ENCODE measurements at places on chromosomes 5 and 9.

DNA sequence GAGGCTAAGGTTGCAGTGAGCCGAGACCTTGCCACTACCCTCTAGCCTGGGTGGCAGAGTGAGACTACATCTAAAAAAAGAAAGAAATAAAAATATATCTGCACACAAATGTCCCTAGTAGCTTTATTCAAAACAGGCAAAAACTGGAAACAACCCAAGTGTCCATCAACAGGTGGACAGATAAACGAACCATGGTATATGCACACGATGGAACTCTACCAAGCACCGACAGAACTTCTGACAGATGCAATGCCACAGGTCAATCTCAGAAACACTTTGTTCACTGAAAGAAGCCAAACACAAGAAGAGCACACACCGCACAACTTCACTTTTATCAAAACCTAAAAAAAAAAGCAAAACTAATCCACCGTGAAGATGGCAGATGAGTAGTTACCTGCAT, 30.4 kb downstream of the CAMSAP1 start:
- no peak for DNase-seq

DNA sequence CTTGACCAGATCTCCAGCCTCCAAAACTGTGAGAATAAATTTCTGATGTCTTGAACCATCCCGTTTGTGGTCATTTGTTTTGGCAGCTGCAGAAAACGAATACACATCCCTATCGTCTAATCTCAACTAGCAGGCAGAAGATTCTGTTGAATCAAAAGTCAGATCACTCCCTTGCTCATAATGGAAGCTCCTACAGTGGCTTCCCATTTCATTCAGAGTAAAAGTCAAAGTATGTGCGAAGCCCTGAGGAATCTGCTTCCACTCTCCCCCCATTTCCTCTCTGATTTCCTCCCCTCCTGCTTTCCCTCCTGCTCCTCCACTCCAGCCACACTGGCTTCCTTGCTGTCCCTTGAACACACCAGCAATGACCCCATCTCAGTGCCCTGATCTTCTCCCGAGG, 34.8 kb upstream of the SPOCK1 start:
- no peak for DNase-seq

- no peak for DNase-seq
These were observed 139.4 kb downstream of the MACIR start for GRCh38 chr5:103397739-103398581.

- no peak for DNase-seq
These were observed 166.1 kb downstream of the RNF180 start for GRCh38 chr5:64331597-64332277.

GRCh38 chr9:107046692-107047091, 183.7 kb downstream of the ZNF462 start:
- no peak for DNase-seq

- DNase-seq: no peak
These were observed 75.8 kb upstream of the PCSK5 start for GRCh38 chr9:75814667-75815066.

DNA sequence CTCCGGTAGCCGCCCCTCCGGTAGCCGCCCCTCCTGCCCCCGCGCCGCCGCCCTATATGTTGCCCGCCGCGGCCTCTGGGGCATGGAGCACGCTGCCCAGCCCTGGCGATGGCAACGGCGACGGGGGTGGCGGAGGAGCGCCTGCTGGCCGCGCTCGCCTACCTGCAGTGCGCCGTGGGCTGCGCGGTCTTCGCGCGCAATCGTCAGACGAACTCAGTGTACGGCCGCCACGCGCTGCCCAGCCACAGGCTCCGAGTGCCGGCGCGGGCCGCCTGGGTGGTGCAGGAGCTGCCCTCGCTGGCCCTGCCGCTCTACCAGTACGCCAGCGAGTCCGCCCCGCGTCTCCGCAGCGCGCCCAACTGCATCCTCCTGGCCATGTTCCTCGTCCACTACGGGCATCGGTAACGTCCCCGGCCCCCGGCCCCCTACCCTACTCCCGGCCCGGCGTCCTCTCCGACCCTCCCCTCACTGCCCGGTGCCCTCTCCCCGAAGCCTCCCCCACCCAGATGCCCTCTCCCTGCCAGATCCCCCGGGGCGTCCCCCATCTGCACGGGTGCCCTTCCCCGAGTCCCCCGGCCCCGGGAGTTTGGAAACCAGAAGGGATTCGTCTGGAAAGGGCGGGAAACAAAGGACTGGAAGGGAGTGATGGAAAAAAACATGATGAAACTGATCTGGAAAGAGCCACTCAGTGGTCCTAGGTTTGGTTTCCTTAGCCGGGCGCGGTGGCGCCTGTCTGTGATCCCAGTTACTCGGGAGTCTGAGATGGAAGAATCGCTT, 417 bp downstream of the SRD5A1 start:
- no peak for DNase-seq

DNA sequence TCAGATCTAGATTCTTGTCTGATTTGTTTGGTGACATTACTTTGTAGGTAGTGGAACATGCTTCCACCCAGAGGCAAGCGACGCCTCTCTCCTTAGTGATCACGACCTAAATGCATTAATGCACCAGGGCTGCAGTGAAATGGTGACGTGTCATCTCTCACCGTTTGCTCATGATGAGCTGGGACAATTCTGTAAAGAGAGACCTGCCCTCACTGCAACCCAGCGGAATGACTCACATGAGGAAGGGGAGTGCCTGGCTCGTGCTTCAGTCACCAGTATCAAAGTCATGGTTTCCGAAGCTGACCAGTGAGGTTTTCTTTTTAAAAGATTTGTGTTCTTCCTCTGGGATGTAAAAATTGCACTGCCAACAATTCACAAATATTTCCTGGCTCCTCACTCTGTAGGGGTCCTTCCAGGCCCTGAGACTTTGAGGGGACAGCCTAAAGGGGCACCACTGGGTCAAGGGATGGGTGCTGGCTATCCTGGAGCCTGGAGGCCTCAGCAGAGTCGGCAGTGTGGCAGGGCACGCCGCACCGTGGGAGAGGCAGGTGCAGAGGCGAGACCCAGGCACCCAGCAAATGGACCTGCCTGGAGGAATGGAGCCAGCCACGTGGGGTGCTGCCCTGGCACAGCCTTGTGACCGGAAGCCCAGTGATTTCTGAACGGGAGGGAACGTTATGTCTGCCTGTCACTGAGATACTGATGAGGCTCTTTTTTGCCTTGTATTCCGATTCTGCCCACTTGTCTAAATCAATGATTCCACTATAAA, 17.3 kb downstream of the QSOX2 start:
- DNase-seq: peak; percentile 44

DNA sequence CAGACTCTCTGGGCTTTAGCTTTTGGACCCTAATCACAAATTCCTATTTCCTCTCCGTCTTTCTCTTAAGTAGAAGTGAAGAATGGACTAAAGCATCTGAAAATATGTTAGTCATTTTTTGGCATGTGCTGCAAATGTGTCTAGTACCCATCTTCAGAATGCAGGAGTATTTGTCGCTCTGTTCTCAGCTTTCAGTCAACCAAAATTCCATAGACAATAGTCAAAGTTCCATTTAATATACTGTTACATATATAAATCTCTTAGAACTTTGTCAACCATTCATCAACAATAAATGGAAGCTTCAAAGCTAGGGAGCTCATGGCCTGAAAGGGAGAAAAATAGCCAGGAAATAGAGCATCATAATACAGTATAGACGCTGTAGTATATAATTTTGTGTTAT, 509.4 kb downstream of the BNC2 start:
- DNase-seq: no peak

GRCh38 chr5:123810746-123811340, 298.9 kb downstream of the CSNK1G3 start:
- DNase-seq: no peak
